ENCODE measurements at places on chromosomes 5 and 9.
A peak's percentile ranks its signal among the peaks of the same experiment; 100 is the strongest.

- DNase-seq = no peak
Observed at GRCh38 chr5:80409367-80409966, 1.6 kb downstream of the ZFYVE16 start.

- no peak for DNase-seq
Observed at GRCh38 chr9:98568909-98569469, 139.7 kb downstream of the GABBR2 start.

DNA sequence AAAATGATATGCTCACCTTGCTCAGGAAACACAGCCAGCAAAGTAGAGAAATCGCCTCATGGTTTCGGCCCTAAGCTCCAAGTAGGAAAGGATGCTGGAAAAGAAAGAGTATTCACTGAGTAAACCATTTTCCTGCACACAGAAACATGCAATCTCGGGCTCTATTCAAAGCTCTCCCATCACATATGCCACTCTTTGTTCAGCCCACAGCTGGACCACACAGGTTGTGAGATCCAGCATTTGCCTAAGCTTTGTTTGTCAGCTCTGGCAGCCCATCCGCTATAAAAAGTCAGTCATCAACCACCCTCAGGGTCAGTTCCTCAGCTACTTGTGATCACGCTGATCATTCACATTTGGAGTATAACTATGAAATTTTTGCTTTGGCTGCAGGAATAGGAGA is 96.5 kb upstream of the SMARCA2 start:
- no peak for DNase-seq

DNA sequence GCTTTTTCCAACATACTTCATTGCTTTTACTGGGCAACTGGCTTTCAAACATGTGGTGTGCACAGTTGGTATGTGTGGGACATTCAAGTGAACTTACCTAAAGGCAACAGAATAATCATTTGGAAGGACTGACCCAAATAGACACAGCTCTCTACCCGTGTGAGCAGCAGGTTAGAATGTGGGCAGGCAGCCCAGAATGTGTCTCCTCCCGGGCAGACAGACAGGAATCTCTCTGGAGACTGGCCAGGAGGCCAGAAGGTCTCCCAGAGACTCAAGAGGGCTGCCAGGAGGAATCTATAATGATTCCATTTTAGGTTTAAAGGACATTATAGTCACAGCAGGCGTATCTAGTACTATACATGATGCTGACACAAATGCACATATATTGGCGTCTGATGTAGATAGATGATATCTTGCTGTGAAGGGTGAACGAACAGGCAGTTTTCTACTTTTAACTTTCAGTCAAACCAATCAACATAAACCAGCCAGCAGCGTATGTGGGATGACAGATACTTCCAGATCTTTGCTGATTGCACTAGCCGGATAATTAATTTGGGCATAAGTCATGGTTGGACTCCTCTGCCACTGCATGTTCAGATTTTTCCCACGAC is 297.4 kb upstream of the ZNF608 start:
- DNase-seq = peak; percentile 56

DNA sequence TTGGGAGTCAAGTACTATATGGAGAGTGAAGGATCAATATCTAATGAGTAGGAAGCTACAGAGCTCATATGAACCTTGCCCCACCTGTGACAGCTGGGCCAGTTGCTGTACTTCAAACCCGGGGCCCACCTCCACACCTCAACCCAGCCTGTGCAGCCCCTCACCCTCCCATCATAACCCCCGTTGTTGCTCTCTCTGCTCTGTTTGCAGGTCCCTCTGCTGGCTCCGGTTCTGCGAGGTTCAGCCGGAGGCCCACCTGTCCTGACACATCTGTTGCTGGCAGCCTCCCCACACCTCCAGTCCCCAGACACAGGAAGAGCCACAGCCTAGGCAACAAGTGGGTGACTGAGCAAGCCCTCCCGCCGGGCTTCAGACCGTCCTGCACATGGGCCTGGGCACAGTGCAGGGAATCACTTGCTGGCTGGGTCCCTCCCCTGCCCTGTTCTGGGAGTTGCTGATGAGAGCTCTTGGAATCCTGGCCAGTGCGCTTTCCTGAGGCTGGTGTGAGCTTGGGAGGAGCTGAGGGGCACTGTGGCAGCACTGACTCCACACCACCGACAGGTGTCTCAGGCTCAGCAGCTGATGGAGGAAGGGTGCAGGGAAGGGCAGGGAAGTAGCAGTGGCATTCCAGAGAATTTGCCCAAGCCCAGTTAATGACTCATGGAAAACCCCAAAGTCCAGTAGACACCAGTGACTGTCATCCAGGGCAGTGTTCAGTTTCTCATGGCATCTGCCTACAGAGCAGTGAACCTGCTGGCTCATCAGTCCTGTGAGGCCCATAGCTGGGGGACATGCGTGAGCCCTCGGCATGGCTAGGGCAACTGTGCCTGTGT is 69.5 kb upstream of the GARNL3 start:
- DNase-seq = no peak

DNA sequence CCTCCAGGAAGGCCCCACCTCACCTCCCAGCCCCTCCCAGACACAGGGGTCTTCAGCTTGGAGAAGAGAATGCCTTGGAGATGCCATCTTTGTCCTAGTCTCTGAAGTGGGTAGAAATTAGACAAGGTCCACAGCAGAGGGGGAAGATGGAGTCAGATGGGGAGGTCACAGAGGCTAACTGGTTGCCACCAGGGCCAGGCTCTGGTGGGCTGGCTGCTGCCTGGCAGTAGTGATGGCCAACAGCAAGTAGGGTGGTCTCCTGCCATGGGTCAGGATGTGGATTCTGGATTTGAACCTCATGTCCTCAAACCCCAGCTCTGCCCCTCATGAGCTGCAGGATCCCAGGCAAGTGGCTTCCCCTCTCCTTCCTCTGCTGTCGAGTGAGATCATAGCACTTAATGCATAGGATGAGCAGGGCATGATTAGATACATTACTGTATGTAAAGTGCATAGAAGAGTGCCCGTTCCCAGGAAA is 38.7 kb upstream of the NEK6 start:
- DNase-seq = no peak

- no peak for DNase-seq
Observed at GRCh38 chr5:67292201-67292940, 95.8 kb upstream of the CD180 start.

- DNase-seq = no peak
Observed at GRCh38 chr9:97385626-97386264, 26.2 kb upstream of the TDRD7 start.

DNA sequence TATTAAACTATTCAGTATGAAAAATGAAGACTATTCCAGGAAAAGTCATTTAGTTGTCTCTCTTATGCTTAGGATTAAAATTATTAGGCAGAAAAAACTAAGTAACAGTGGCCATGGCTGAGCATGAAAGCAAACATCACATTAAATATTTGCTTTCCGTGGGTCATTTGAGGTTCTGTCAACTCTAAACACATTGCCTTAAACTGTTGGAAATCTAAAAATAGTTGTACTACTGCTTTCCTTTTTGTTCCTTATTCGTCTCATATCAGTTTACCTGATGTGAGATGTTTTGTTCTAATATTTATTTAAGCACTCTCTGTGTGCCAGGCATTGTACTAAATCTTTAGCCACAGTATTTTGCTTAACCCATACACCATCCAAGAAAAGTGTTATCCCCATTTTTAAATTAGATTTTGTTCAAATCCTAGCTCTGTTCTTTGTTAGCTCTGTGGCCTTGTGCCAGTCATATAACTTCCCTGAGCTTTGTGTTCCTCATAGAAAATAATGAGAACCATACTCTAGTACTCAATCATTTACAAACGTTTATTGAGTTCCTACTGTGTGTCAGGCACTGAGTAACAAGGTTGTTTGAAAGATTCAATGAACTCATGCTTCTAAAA is 18.7 kb upstream of the ZNF608 start:
- no peak for DNase-seq

DNA sequence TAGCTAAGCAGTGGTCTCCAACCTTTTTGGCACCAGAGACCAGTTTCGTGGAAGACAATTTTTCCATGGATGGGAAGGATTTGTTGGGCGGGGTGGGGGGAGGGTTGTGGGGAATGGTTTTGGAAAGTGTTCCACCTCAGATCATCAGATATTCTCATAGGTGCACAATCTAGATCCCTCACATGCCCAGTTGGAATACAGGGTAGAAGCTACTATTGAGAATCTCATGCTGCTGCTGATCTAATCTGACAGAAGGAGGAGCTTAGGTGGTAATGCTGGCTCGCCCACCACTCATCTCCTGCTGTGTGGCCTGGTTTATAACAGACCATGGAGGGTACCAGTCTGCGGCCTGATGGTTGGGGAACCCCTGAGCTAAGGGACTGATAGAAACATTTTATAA is 662.7 kb upstream of the RGMB start:
- no peak for DNase-seq

GRCh38 chr9:104860263-104860662 is 67.7 kb downstream of the ABCA1 start:
- no peak for DNase-seq

- DNase-seq = no peak
Observed at GRCh38 chr9:86731511-86732063, 215.7 kb downstream of the GAS1 start.

DNA sequence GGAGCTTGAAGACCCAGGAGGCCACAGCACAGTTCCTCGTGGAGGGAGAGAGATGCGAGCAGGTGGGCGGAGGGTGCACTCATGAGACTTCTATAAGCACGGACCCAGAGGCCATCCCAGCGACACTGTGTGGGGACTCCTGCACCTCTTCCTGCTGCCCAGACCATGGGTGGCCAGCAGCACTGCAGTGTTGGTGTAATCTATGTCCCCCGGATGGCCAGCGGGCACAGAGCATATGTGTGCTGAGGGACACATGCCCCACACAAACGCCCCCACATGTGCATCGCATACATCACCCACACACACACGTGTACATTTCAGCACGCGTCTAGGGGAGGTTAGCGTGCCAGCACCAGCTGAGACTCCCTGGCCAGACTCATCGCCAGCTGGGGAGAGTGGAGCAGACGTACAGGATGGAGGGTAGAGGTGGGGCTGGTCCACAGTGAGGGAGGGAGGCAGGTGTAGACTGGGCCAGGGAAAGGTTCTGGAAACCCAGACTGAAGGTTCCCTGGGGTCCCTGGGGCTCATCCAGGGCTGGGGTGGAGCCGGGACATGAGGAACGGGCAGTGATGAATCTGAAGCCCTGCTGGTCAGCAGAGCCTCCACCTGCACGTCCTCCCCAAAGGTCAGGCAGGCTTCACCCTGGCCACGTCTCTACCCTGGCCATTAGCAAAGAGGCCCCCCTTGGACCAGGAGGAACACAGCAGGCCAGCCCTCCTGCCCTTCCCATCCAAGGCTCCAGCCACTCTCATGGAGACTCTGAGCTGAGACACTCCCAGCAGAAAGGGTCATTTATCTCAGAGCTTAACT is 27.6 kb downstream of the ADAMTS2 start:
- no peak for DNase-seq

DNA sequence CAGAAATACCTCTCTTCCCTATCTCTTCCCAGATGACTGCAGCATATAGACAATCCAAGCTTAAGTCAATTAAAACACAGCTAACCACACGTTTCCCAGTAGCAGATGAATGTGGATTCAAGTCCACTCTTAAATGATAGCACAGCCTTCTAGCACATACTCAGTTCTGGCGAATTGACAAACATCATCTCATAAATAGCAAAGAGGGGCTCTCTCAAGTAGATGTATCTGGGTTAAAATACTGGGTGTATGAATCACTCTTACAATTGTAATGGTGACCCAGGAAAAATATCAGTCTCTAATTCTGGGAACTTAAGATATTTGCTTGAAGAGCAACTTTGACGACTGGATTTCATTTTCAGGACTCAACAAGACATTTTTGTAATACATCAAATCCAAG is 67.0 kb upstream of the HAPLN1 start:
- DNase-seq = no peak

- no peak for DNase-seq
Observed at GRCh38 chr9:29044959-29045358, 1471.7 kb upstream of the C9orf72 start.

GRCh38 chr5:115265220-115265619 is 2.5 kb upstream of the PGGT1B start:
- DNase-seq = no peak

DNA sequence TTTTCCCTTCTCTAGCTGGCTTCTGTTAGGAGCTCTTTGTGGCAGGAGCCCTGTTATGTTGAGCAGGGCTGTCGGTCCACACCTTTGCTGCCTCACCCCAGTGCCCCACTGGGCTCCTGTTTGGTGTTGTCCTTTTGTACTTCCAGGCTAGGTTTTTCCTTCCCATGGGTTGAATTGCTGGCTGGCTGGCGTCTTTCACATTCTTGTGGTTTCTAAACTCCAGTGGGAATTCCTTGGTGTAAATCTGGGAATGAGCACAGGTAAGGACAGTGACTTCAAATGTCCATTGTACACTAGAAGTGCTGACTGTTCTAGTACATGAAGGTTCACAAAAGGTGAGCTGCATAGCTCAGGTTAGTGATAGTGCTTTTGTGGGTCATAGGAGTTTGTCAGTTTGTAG is 30.4 kb downstream of the RASGRF2 start:
- no peak for DNase-seq

- DNase-seq = no peak
Observed at GRCh38 chr9:79357616-79358015, 214.1 kb upstream of the TLE4 start.

DNA sequence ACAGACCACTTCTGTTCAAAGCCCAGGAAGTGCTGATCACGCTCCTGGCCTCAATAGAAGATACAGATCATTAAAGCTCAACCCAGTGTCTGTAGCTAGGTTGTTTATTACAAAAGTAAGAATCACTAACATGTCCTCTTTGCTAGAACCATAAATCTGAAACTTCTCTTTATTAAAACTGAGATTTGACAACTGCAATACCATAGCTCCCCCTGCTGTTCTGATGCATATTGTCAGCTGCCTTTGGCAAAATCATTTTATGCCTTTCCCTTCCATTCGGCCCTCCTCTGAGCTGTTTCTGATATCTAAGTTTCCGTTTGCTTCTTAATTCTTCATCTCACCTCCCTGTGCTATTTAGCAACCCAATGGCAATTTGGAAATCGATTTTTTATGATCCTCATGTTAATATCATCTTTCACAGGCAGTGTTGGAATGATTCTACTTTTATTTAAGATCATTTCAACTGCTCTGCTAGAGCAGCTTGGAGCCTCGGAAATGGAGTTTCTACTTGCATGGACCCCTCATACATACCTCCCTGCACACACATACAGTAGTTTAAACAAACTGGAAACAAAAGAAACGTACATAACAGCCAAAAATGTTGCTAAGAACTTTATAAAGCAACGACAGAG is 998.8 kb downstream of the MAT2B start:
- DNase-seq = peak; percentile 21

GRCh38 chr5:152004095-152004494 is 79.4 kb upstream of the GLRA1 start:
- DNase-seq = no peak

Measured in HTR-8/SVneo (cell line).